ENCODE measurements at places on chromosomes 6 and 20. TPM values are rescaled to one million over a fixed set of nuclear protein-coding genes. Genes with fewer than 3 reads are reported as not detected.

Gene MOCS1
- total RNA-seq: not detected

Gene MEA1
- 51.7 TPM for total RNA-seq

Gene DUSP15
- total RNA-seq: not detected

Gene MCCD1
- total RNA-seq: not detected

GRCh38 chr20:50887576-50887975 lies 43.7 kb downstream of the ADNP start:
- no peak for DNase-seq
- peaks cover 34% of the 10 kb centered on the region for H3K4me1 ChIP-seq
- peak overlapping the region; percentile 28 for H3K27ac ChIP-seq
- H3K36me3 ChIP-seq: peaks cover 38% of the 10 kb centered on the region

DNA sequence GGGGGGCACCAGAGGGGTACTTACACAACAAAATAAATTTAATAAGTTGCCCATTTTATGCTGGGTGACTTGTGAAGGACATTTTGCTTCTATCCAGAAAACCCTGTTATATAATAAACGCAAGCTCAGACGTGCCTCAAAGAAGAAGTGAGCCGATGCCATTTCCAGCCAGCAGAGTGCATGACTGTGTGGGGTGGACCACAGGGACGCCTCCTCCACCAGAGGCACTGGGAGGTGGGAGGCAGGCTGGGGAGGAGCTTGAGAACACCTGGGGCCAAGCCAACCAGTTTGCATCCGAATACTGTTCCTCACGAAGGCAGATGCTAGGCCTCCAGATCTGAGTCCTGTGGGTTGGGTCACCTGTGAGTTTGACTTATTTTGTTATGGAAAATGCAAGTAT lies 363.8 kb downstream of the RNGTT start:
- no peaks in the 10 kb centered on the region for H3K27me3 ChIP-seq
- H3K4me3 ChIP-seq: no peak overlapping the region
- H3K36me3 ChIP-seq: no peaks in the 10 kb centered on the region
- peaks cover 17% of the 10 kb centered on the region for H3K4me1 ChIP-seq
- peak; percentile 89 for DNase-seq
- no peak overlapping the region for H3K27ac ChIP-seq

GRCh38 chr20:22672191-22672590 lies 87.8 kb upstream of the FOXA2 start:
- no peak overlapping the region for H3K27ac ChIP-seq
- no peak for DNase-seq
- H3K36me3 ChIP-seq: no peaks in the 10 kb centered on the region
- no peak overlapping the region for H3K4me3 ChIP-seq
- peaks cover 3% of the 10 kb centered on the region for H3K27me3 ChIP-seq
- no peaks in the 10 kb centered on the region for H3K4me1 ChIP-seq

Measured in Karpas-422 (cell line).